ENCODE measurements at places on chromosomes 5 and 9.

DNA sequence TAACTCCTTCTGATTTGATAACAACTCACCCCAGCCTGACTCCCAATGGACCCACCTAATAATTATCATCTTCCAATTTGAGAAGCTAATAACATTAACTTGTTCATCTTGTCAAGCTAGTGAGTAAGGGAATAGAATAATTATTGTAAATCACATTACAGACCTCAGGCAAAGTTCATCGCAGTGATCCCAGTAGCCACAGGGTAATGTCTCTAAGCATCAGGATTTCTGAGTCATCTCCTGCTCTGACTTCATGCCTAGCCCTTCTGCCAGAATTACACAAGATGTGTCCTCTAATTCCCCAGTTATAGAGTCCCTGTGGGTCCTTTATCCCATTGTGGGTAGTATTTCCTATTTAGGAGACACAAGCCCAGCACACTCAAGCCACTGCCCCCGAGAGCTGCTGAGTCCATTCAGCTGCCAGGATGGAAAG lies 365.7 kb downstream of the DEPDC1B start:
- DNase-seq, result no peak

DNA sequence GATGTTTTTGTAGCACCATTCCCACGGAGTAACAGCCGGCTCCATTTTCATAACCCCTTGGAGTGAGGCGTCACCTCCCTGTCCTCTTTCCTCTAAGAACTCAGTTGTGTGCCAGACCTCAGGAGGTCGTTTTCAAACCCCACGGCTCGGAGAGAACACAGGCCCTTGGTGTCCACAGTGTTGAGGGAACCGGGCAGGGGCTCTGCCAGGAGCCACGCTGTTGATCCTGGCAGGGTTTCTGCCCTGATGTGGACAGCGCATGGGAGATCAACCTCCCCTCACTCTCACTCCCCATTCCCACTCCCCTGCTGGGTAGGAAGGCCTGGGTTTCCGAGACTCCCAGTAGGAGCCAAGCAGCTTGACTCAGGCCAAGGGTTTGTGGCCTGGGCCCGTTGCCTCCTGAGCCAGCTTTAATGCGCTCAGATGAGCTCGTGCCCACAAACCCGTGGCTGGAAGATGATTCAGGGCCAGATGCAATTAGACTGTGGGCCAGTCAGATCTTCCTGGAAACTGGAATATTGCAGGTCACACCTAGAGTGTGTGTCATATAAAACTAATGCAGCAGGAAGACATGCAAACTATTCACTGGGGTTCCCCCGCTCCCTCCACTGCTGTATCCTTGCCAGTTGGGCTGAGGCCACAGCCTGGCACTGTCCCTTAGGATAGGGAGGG lies 133.4 kb downstream of the SLC12A2 start:
- DNase-seq, result no peak

DNA sequence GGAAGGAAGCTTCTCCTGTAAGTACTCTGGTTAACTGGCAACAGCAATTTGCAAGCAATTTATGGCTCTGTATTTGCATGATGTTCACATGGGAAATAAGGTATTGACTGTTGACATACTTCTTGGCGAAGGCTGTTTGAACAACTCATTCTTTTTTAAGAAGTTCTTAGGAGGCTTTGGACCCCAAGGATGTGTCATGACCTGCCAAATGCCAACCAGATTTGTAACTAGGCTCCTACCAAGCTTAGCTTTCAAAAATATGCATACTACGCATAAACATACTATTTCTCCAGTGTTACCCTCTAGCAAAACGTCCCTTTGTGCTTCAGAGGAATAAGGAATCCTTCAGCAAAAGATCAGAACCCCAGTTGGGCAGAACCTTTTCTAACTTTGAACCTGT lies 165.2 kb upstream of the MSX2 start:
- DNase-seq, result no peak

- DNase-seq, result no peak
These were observed 244.5 kb downstream of the NR2F1-AS1 start for GRCh38 chr5:93336330-93337110.

DNA sequence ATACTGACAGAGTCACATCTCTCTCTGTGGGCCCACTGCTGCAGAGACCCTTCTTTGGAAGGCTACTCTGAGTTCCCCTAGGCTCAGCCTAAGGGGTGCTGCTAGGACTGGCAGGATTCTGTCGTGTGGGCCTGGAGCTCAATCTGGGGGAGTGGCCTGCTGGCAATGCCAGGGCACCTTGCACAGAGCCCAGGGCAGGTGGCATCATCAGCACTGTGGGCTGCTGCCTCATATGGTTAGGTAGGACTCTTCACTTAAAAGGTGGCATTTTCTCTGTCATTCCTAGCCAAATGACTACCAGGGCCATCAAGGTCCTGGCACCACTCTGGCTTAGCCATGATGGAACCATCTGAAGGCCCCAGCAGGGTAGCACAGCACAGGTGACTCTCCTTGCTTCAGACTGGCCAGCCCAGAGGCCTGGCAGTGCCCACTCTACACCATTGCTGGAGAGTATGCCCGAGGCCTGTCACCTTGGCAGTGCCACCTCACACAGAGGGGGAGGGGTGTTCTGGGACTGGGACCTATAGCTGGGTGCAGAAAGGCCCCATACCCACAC lies 21.9 kb downstream of the PITX1 start:
- no peak for DNase-seq

DNA sequence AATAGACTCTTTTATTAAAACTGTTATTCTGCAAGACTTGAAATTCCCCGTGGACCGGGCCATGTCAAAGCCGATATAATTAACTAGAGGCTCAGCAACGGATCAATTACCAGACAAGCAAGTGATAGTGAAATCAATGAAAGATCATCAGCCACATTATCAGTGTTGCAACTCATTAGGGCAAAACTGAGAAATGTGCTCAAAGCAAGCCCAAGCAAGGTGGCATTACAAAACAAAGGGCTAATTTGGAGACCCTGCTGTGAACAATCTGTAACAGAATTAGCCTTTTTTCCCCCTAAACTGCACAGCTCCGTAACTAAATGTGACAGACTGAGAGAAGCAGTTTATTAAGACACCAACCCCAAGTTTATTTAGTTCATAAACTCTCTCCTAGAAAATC lies 140.3 kb downstream of the BNC2 start:
- no peak for DNase-seq

GRCh38 chr5:16588434-16589214 lies 28.2 kb downstream of the RETREG1 start:
- DNase-seq, result no peak

DNA sequence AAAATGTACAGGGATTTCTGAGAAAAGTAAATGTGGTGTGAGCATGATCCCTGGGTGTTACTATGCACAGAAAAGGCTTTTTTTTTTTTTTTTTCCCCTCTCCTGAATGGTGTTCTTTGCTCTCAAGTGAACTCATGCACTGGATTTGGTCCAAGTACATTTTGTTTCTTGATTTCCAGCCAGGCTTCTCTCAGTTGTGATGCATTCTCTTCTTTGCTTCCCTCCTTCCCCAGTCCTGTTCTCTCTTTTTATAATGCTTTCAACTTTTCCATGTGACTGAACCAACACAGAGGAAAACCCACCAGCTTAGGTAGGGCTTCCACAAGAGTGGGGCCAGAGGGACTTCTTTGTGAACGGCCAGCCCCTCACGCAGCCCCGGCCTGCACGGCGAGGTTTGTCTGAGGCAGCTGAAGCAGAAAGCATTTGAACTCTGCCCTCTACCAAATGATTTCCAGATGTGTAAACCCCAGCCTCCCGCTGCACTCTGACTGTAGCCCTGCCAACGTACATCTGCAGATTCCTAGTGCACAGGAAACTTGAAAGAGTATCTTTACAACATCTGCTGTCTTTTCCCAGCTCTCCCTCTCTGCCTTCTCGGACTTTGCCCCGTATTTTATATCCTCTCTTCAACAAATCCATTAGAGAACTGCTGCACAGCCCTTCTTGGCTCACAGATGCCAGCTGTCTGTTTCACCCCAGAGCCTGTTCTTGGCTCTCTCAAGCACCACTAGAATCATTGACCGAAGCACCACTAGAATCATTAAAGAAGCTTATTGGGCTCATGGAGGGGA lies 71.8 kb upstream of the CD180 start:
- no peak for DNase-seq

DNA sequence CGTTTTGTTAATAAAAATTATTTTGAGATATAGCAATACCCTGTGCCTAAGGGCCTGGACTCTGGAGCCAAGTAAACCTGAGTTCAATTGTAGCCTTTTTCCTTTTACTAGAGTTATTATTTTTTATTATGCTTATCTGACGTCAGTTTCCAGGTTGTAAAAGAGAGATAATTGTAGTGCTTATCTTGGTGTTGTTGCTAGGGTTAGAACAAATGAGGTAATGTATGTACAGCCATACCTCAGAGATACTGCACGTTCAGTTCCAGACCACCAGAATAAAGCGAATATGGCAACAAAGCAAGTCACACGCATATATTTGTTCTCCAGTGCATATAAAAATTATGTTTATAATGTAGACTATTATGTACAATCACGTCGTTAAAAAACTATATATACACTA lies 215.0 kb downstream of the VPS13A start:
- DNase-seq, result no peak
